ENCODE measurements at places on chromosomes 2 and 18.

DNA sequence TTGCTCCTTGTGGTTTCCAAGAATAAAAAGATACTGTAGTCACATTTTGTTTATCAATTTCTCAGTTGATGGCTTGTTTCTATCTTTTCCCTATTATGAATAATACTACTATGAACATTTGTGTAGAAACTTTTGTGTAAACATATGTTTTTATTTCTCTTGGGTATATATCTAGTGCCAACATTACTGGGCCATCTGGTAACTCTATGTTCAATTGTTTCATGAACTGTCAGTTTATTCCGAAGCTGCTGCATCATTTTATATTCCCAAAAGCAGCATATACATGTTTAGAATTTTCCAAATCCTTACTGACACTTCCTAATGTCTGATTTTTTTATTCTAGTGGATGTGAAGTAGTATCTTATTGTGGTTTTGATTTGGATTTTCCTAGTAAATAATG lies 737.6 kb upstream of the TMEFF2 start:
- no peak for DNase-seq

GRCh38 chr2:172972005-172972619 lies 103.5 kb upstream of the MAP3K20 start:
- DNase-seq: peak; percentile 20

- DNase-seq: no peak
Measured at GRCh38 chr2:125398738-125399524, 1257.0 kb upstream of the GYPC start.

GRCh38 chr2:42286268-42286946 lies 74.6 kb downstream of the COX7A2L start:
- no peak for DNase-seq

DNA sequence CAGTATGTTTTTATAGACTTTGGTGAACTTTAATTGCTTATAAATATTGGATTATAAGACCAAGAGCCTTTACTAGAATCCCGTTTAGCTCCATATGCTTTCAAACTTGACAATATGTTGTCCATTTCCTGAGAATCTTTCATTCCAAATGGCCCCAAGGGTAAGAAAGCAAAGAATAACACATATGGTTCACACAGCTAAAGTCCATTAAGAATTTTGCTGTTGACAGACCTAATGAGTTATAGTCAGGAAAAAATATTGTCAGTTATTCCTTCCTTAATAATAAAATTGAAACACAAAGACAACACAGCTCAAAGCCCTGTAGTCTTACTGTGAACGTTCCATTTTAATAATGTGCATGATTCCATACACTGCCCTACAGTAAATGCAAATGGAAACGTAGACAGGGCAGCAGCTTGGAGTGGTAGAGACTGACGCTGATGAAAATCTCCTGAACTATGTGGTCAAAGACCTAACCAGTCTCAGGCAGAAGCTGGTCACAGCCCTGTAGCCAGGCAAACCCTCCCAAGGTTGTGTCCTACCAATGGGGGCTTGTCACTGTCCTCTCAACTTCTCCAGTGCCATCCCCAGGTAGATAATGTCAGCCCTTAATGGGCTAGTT lies 49.0 kb upstream of the ATIC start:
- DNase-seq: no peak

GRCh38 chr2:96157649-96158553 lies 12.7 kb upstream of the DUSP2 start:
- peak; percentile 91 for DNase-seq
